Cerebellum (tissue), 4 donors: ENCODE measurements at places on chromosomes 6 and 20.

DNA sequence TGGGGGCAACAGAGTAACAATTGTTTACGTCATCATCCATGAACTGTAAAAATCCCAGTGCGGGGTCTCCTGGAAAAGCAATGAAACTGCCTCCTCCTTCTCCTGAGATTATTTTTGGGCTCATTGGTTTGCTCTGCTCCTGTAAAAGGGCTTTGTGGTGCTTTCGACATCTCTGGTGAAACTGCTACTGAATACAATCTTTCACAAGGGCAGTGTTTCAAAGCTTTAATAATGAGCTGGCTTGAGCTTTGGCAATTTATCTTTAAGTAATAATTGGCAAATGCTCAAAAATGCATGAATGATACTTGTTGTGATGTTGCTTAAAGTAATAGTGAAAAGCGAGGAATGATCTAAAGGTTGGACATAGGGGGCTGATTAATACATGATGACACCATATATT, 43.5 kb upstream of the ENPP1 start:
- no peak for DNase-seq

GRCh38 chr6:150116200-150116800, 26.5 kb upstream of the PPP1R14C start:
- no peak for DNase-seq

GRCh38 chr6:2560917-2561698, 189.6 kb downstream of the MYLK4 start:
- no peak for DNase-seq

DNA sequence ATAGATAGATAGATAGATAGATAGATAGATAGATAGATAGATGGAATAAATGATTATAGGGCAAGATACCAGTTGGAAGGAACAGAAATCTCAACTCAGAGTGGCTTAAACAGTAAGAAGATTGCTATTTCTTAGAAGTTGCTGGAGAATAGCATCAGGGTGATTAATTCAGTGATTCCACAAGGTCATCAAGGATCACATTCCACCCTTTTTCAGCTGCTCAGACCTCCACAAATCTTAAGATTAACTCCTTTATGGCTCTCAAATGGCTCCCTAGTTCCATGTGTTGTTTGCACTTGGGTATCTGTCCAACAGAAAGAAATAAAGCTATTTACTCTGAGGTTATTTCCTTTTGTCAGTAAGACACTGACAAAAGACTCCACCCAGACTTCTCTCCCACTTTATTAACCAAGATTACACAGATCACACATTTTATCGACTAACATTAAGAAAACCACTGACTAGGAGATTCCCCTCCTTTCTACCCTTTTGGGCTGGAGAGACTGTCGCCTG, 68.3 kb upstream of the KIF16B start:
- no peak for DNase-seq

DNA sequence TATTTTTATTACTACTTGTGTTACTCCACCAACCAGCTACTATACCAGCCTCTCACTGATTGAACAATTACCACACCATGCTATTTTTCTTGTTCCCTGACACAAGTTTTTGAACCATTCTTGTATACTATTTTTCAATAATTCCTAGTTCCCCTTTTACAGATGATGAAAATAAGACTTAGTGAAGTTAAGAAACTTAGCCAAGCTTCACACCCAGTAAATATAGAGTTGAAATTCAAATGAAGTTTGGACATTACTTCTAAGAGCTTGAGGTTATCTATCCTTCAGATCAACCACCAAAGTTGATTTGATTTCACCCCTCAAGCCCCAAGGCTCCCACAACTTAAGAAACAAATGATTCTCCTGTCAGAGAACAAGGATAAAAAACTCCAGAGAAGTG, 13.1 kb upstream of the BCAS1 start:
- no peak for DNase-seq

DNA sequence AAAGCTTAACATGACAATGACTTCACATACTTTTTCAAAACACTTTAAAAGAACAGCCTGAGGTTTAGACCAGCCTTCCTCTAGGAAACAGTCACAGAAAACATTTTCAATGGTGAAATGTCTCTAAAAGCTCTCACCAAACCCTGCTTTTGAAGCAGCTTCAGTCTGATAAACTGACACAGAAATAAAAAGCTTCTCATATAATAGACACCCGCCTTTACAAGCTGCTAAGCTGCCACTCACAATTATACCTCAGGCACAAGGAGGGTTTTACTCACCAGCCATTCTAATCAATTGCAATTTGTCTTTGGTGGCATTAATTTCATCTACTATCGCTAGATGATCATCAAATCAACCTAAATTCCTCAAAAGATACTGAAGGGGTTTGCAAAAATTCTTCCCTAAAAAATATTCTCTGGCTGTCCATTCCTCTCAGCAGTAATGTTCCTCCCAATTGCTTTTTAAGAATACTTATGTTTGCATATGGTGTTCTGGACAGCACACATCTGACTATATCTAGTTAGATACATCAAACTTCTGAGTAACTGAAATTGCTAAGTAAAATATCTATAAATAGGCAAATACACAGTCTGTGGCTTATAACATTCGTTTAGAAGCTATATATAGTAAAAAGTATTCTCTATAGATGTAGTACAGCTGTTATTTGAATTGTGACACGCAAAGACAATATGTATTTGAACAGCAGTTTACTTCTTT, 29.4 kb downstream of the KIF13A start:
- no peak for DNase-seq

DNA sequence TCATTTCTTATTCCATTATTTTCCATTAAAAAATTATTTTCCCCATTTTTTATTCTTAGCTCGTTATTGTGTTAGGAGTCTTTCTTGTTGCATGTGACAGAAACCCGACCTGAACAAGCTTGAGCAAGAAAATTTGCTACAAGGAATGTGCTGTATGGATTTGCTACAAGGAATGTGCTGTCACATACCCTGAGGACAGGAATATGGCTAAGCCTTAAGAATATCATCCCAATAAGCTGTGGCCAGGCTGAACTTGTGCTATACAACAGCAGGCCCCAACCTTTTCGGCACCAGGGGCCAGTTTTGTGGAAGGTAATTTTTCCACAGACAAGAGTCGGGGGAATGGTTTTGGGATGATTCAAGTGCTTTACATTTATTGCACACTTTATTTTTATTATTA, 114.0 kb downstream of the TRMT11 start:
- DNase-seq = no peak

- DNase-seq = no peak
Observed at GRCh38 chr6:140773276-140773675, 1359.4 kb upstream of the GJE1 start.

DNA sequence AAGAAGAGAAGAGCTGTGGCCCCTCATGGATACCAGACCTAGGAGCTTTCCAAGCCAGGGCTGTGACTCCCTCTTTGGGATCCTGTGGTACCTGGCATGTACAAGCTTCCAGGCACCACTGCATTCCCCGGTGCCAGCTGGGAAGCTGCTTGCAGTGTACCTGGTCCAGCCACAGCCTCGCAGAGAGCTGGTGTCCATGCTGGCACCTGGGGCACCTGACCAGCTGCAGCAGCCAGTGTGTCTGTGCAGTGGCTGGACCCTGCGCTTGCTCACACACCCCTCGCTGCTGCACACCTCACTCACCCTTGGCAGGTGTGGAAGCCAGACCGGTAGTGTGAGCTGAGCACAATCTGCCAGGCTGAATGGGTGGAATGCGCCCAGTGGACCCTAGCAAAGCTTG, 190.9 kb upstream of the MAN1A1 start:
- no peak for DNase-seq

DNA sequence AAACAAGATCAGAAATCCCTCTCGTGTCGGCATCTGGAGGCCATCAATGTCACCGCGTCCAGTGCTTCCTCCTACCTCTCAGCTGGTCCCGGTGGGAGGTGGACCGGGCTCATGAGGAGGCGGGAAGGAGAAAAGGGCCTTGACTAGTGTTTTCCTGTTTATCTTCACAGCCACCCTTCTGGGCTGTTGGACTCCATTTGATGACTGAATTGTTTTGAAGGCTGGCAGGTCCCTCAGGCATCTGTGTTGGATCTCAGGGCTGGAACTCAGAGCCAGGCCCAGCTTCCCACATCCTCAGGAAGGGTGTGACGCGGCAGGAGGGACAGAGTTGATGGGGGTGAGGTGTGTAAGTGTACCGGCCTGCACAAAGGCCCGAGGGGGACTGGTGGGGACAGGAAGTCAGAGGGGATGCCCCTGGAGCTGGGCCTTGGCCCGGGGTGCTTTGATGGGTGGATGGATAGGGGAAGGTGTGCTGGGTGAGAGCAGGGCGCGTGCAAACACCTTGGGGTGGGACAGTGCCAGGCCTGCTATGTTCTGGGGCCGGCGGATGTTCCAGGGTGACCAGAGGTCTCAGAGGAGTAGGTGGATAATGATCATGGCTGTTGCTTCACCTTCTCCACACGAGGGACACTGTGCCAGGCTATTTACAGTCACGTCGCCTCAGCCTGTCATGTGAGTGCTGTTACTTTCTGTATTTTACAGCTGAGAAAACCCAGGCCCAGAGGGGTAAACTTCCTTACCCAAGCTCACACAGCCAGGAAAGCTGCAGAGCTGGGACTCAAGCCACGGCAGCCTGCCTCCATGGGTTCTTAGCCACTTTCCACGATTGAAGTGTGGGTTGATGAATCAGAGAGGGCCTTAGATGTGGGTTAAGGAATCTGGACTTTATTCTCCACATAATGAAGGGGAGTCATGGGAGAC, 17.9 kb upstream of the CHMP4B start:
- DNase-seq = no peak

DNA sequence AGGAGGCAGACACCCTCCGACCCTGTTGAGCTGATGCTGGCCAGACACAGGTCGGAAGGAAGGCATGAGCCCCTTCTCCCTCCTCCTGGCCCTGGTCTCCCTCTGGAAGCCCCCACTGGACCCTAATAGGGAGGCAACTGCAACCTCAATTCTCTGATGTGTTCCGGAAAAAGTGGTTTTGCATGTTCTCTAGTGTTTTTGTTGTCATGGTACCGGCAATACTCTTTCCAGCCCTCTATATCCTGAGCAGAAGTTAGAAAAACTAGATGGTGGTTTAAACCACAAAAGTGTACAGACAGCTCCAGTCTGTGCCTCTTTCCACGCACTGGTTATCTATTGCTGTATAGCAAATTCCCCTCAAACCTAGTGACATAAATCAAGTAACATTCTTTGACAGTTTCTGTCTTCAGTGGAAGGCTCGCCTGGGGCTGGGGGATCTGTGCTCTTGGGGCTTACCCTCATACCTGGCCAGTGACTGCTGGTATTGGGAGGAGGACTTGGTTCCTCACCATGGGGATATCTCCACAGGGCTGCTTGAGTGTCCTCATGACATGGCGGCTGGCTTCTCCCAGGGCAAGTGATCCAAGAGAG, 37.0 kb downstream of the SYTL3 start:
- no peak for DNase-seq

DNA sequence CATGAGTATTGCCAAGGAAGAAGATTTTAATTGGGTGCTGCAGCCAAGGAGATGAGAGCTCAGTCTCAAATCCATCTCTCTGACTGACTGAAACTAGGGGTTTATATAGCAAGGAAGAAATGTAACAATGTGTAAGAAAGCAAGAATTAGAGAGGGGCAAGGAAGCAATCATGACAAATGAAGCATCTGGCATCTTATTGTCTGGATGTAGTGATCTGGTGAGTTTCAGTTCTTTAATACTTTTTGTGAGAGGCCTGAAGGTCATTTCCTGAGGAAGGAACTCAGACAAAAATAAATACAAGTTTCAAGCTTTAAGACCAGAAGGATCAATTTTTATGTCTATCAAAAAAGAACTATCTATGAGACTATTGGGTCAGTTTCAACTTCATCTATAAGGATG, 64.2 kb downstream of the HTR1E start:
- DNase-seq = no peak

GRCh38 chr20:39010496-39010895, 48.4 kb downstream of the DHX35 start:
- no peak for DNase-seq

DNA sequence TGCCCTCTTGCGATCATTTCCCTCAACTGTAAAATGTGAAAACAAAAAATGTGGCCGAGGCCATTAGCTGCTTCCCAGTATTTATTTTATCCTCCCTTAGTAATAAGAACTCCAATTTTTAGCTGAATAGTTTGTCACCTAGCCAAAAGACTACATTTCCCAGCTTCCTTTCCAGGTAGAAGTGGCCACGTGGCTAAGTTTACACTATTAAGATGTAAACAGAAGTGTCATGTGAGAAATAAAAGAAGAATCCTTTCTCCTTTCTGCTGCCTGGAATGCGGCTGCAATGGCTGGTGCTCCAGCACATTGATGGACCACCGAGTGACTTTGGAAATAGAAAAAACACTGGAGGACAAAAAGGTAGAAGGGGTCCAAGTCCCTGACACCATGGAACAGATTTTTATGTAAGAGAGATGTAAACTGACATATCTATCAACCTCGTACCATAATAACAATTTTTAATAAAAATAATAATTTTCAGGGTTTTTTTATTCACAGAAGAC, 268.8 kb downstream of the PKHD1 start:
- no peak for DNase-seq

DNA sequence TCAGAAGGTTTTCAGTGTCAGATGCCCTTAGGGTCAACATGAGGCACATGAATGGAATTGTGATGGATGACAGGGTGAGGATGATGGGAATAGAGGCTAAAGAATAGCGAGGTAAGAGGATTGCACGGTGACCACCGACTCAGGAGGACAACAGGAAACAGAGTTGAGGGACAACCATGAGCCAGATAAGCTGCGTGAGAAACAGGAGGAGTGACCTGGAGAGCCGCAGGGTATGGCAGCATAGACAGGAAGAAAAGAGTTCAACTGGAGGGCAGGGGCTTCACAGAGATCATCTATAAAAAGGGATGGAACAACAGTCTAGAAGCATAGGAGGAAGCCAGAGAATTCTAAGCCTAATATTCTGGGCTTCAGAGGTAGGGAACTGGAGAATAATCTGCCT, 84.7 kb upstream of the ENPP5 start:
- DNase-seq = no peak

GRCh38 chr6:108596956-108597355, 36.2 kb downstream of the FOXO3 start:
- DNase-seq = no peak

GRCh38 chr20:3652221-3652620, 11.0 kb downstream of the GFRA4 start:
- DNase-seq = no peak

GRCh38 chr20:46401478-46401860, 4.9 kb downstream of the ELMO2 start:
- no peak for DNase-seq

GRCh38 chr20:32586291-32586690, 1.2 kb upstream of the NOL4L start:
- no peak for DNase-seq

- DNase-seq = peak; percentile 7
Observed at GRCh38 chr6:134585517-134585873, 267.6 kb upstream of the SGK1 start.

DNA sequence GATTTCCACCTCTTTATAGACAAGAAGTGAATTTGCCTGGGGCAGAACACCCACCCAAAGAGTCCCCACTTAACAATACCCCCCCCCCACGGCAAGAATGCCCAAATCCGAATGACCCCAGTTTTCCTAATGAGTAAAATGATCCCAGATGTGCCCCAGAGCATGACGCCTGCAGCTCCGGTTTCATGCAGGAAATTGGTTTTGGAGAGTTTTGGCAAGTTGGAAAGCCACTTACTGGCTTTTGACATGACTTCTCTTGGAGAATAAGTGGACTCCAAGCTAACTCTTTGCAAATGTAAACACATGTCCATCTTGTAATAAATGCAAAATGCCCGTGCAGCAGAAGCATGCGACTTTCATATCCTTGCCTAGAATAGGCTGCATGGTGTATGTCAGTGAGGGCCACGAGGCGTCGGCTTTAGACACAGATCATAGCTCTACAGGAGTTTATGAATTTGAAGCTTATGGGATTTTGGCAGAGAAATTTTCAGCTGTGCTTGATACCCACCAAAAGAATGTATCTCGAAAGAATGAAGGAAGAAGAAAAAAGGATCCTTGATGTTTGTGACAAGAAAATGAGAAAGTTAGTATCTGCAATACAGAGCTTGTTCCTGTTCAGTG, 24.2 kb downstream of the EDN3 start:
- DNase-seq = no peak
